ENCODE measurements at places on chromosomes 7 and 10.

DNA sequence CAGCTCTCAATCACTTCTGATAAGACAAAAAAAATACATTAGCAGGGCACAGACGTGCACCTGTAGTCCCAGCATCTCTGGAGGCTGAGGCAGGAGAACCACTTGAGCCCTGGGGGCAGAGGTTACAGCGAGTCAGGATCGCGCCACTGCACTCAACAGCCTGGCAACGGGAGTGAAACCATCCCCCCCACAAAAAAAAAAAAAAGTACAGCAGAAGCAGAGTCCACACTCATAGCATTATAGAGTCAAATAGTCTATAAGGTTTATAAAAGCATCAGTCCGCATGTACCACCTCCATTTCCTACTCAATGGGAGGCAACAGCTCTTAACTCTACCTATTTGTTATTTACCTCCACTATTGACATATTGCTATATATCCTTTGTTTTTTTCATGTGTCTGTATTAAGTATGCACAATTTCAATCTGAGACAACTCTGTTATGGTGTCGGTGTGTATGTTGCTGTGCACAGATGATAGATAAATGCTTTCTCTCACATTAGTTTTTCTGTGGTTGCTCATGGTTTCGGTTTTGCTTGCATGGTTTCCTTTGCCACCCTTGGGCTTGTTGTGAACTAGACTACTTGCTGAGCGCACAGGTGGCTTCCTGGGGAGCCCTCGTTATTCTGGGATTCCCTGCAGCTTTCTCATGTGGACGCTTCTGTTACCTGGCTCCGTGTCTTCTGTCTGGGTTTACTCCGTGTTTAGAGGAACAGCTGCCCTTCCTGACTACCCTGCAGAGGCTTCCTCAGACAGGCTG, 40.4 kb downstream of the PROSER2 start:
- DNase-seq = no peak

GRCh38 chr10:95391581-95392216, 100.9 kb upstream of the PDLIM1 start:
- DNase-seq = no peak

- no peak for DNase-seq
Measured at GRCh38 chr7:32005577-32005976, 64.6 kb downstream of the PDE1C start.

GRCh38 chr7:71633551-71634008, 501.6 kb downstream of the GALNT17 start:
- peak; percentile 92 for DNase-seq

DNA sequence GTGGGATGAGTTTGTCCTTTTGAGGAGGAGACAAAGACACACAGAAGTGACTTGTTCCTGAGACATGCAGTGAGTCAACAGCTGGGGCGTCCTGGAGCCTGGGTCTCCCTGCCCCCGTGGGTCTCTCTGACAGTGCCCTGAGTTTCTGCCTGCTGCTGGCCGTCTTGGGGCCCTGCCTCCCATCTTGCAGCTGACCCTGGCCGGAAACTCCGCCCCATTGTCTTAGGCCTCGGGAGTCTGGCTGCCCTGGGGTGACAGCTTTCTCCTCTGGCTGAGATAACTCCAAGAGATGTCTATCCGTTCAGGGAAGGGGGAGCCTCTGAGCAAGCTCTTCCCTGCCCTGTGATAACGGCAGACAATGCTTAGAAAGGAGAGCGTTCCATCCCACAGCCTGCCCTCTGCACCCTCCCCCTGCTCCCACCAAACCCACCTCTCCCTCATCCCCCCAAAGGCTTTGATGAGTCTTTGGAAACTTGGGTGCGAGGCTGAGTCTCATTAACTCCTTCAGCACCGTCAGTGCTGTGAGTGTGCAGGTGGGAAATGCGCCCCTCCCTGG, 69.5 kb upstream of the PODXL start:
- DNase-seq = peak; percentile 26

DNA sequence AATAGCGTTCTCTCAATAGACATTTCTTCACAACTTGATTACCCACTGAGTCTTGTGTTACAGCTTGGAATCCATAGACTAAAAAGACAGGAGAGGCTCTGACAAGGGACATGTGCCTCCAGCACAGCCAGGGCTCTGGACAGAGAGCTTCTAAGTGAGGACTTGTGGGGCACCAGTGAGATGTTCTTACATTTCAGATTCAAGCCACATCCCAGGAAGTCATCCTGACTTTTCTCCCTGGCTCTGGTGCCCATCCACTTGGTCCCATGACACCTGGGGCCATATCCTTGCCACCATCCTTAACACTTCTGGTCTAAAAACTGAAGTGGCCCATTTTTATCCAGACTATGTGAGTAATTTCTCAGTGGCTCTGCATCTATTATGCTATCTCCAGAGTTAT, 440.1 kb downstream of the TCERG1L start:
- no peak for DNase-seq

DNA sequence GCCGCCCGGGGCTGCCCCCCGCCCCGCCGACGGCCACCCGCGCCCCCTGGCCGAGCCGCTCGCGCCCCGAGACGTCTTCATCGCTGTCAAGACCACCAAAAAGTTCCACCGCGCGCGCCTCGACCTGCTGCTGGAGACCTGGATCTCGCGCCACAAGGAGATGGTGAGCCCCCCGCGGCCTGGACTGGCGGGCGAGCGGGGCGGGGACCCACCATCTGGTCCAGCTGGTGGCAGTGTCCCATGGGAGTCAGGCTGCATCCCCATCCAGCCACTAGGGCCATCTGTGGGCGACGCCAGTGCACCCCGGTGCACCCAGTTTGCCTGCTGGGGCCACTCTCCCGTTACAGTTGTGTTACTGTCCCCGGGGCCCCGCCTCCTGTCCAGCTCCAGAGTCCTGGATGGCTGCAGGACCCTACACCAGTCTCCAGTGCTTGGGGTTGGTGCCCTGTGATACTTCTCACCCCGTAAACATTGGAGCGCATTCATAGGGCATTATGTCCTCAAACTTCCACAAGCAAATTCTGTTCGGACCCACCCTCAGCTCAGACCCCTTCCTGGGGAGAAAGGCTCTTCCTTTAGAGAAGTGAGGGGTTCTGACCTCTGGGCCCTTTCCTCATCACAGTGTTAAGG, 672 bp downstream of the LFNG start:
- DNase-seq = peak; percentile 42

DNA sequence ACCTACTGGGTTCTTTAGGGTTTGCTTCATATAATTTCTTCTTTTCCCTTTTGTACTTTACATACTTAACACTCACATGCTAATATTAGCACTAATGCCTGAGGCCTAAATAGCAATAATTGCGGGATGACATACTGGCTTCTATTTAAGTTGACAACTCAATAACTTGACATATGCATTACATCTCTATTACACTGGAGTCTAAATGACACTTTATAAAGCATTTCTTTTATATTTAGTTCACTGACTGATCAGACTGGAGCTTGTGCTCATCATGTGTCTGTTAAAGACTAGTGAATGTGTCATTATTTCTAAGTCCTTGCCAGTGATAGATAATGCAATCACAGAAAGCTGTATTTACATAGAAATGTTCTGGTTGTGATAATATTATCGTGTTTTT, 472.1 kb upstream of the SEMA3A start:
- no peak for DNase-seq

- no peak for DNase-seq
Measured at GRCh38 chr7:78279032-78279431, 480.5 kb downstream of the PHTF2 start.

Data from Caki2 (cell line).